Forelimb muscle (tissue), 1 donor: ENCODE measurements at places on chromosomes 16 and 17. TPM values are rescaled to one million over a fixed set of nuclear protein-coding genes. Genes with fewer than 3 reads are reported as not detected.

GRCh38 chr17:16474012-16474725 is 17.8 kb downstream of the LRRC75A start:
- DNase-seq: no peak

- no peak for DNase-seq
Measured at GRCh38 chr16:721765-722540, 1.0 kb downstream of the ANTKMT start.

- no peak for DNase-seq
Measured at GRCh38 chr16:57711-58110, 4.1 kb downstream of the SNRNP25 start.

PPP1R27 gene
- 90.6 TPM for polyA plus RNA-seq

GRCh38 chr16:64754279-64754678 is 367.6 kb downstream of the CDH11 start:
- no peak for DNase-seq

TRAPPC2L gene
- polyA plus RNA-seq: 52.2 TPM

DNA sequence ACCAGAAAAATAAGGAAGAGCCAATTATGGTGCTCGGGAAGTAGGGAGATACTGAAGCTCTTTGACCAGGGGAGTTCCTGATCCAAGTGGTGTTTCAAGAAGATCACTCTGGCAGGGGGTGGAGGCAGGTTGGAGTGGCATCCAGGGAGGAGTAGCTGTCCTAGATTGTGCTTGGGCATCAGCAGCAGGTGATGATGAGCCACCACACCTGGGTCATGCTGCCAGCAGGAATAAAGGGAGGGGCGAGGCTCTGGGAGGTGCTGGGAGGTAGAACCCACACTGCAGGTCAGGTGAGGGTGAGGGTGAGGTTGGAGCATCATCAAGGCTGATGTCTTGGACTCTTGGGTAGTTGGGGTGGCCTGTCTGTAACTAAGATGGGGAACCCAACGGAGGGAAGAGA is 35.4 kb upstream of the ADGRG1 start:
- DNase-seq: no peak

CBX4 gene
- 10.0 TPM for polyA plus RNA-seq

DNA sequence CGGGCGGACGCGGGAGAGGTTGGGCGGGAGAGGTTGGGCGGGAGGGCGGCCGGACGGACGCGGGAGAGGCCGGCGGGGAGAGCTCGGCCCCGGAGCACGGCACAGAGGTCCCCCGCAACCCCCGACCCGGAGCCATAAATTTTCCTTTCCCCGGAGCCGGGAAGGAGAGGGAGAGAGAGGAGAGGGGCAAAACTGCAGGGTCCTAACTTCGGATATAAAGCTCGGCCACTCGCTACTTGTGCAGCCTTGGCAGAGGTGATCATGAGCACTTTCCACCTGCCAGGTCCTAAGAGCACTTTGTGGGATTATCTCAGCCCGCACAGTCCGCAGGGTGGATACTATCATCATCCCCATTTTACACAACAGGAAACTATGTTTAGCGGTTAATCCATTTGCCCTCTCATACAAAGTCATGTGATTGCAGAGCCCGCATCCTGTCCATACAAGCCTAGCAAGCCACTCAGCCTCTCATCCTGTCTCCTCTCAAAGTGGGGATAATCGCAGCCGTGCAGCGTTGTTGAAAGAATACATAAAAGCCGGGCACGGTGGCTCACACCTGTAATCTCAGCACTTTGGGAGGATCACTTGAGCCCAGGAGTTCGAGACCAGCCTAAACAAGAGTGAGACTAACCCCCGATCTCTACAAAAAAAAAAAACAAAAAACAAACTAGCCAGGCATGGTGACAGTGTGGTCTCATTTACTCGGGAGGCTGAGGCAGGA is 780 bp upstream of the DCAKD start:
- DNase-seq: no peak

DNA sequence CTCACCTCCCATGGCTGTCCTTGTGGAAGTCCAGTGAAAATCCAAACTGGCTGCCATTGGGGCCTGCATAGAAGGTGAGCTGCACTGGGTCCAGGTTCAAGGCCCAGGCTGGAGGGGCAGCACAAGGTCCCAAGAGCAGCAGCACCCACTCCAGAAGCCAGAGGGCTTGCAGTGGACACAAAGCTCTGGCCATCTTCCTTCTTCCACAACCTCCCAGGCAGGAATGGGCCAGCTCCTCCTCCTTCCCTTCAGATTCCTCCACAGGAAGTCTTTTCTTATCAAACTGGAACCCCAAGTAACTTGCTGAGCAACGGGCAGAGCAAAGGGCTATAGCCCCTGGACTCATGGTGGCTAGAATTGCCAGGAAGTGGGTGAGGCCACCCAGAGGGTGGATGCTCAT is at the start of gene ITGA2B:
Gene ITGA2B (minus strand): TSS at position 369 of the 400 bp plus-strand sequence. CDS start 176 bp downstream, at position 193.
- DNase-seq: no peak

CCL8 gene
- 0.68 TPM for polyA plus RNA-seq

GRCh38 chr17:19502517-19502916 is 31.1 kb upstream of the SLC47A1 start:
- DNase-seq: no peak
